ENCODE measurements at places on chromosomes 4 and X.

DNA sequence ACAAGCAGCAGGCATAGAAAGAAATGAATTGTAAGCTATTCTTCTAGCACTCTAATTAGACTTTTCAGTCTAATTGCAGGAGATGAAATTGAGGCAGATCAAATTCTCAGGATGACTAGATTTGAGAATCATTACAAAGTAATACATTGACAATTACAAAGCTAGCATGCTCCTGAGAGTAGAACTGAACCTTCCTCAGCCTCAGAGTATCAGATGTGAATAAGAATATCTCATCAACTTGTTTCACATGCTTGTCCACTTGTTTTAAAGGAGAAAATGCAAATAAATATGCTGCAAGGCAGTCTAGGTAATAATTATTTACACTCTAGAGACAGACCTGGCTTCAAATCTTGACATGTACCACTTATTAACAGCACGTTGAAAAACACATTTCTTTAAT, 491.0 kb upstream of the MAGEB2 start:
- DNase-seq, result no peak

DNA sequence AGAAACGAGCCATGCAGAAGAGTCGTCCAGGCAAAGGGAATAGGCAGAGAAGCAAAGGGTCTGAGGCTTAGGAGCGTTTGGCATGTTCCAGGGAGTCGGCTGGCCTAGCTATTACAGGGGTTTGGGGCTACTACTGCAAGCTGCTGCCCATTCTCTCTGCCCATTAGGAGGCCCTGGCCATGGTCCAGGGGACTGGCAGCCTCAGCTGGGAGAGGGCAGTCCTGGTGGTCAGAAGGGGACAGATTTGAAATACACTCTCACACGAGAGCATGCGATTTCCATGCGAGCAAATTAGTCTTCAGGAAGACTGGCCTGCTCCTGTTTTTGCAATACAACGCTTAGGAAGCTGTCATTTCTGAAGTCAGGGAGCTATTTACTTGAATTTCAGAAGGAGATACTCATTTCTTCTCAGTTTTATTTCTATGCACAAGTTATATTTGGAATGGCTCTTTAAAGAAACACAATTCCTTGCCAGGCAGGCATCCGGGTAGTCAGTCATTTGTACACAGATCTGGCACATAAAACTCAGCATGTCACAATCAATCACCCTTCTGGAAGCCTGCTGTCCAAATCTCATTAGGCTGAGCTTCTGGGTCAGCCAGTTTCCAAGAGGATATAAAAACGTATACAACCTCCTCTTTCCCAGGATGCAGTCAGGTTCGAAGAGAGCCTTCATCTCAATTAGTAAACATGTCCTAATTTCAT, 27.0 kb downstream of the PROM1 start:
- no peak for DNase-seq

DNA sequence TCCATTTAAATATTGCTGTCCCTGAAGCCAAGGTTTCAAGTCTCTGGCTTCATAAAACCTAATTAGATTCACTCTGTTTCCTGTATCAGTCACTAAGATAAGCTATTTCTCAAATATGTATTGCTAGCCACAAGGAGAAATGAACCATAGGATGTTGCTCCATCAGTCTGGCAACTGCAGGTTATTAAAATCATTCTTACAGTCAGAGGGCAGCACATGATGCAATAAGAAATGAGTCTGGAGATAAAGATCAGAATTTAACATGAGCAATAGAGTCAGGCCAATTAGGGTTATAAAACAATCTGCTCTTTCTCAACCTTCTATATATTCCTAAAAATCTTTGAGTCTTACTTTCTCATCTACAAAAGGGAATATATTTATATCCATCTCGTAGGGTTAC, 7.2 kb downstream of the PRKG2 start:
- no peak for DNase-seq

- DNase-seq, result no peak
Observed at GRCh38 chr4:35525192-35525978, 718.9 kb downstream of the ARAP2 start.

DNA sequence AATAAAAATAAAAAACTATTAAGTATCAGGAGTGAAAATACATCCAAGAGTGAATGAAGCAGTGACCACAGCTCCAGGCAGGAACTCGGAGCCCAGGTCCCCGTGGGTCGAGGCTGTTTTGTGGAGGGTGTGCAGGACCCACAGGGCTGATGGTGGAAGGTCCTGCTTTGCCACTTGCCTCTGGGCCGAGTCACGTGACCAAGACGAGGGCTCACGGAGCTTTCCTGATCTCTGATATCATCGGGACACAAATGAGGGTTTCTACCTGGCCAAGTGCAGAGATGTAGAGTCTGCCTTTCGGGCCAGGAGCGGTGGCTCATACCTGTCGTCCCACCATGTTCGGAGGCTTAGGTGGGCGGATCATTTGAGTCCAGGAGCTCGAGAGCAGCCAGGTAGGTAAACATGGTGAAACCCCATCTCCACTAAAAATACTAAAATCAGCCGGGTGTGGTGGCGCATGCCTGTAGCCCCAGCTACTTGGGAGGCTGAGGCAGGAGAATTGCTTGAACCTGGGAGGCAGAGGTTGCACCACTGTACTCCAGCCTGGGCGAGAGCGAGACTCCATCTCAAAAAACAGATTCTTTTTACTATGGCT, 7.2 kb downstream of the SLC25A6 start:
- DNase-seq, result no peak

DNA sequence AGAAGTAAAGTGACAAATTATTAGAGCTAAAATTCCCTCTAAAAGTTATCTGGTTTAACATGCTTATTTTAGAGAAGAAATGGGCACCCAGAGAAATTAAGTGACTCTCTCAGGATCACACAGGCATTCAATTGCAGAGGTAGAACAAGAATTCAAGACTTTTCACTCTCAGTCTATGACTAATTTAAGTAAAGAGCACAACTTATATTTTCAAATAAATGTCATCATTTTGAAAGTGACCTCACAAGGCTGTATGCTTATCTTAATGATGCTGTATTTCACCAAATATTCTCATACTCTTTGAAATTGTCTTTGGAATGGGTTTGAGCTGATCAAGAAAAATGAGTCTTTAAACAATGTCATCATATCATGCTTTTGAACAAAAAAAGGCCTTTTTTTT, 15.3 kb downstream of the GPR174 start:
- no peak for DNase-seq

GRCh38 chr4:17142232-17142711, 243.8 kb upstream of the LDB2 start:
- DNase-seq, result no peak
